HFF-Myc (cell line): ENCODE measurements at places on chromosomes 4 and X.

DNA sequence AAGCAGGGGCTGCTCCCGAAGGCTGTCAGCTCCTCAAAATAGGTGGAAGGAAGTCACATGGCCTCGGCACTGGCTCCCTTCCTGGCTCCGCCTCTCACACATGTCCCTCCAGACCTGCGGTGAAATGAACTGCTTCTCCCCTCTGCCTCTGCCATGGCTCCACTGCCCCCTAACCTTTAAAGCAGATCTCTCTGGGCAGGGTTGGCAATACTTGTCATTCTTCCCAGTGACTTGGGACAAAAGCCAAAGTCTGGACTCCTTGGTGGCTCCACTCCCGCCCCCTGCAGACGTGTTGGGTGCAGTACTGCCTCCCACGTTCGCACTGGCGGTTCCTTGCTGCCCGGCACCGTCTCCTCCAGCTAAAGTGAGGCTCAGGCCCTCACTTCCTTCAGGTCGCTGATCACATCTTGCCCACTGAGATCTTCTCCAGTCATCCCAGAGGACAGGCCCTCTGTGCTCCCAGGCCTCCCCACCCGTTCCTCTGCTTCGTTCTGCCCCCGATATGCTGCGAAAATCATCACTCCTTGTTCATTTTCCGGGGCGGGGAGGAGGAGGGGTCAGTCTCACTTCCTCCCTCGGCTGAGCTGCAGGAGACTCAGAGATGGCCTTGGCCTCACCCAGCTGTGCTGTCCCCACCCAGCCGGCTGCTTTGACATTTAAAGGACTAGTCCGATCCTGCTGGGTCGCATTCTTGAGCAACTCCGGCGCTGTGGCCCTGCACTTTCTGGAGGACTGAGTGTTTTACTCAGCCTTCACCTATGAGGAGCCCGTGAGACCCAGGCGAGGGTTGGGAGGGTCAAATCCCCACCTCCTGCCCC is 97.4 kb downstream of the PHKA2 start:
- no peak for DNase-seq

GRCh38 chr4:146333187-146333894 is 119.0 kb downstream of the REELD1 start:
- peak; percentile 41 for DNase-seq

GRCh38 chrX:2434270-2435163 is 66.3 kb downstream of the DHRSX start:
- DNase-seq, result no peak

DNA sequence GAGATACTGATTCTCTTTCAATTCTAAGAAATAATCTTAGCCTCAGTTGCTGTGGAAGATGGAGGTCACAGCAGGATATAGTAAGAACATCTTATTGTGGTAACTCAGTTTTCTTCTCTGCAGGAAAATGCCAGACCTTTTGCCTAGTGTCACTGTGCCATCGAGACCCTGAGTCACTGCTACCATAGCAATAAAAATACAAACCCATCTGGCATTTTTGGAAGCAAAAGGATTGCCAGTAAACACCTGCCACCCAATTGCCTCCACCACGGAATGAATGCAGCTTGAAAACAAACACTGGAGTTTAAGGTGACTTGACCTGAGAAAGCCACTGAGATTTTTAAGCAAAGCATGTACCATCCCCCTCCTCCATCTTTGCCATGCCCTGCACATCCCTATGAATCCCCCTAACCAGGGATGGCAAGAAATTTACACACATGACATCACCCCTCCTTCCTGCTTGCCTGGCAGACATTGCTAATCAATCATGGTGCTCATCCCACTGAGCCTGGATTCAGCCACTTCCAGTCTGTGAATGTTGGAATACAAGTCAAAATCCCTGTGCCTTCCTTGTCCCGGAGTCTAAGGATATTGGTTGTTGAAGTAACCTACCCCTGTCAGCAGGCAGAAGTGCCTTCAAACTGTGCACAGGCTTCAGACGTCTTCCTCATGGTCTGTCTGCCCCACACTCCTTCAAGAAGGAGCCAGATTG is 59.6 kb upstream of the MAMLD1 start:
- no peak for DNase-seq

GRCh38 chr4:41366911-41367517 is 110.3 kb downstream of the UCHL1 start:
- no peak for DNase-seq

DNA sequence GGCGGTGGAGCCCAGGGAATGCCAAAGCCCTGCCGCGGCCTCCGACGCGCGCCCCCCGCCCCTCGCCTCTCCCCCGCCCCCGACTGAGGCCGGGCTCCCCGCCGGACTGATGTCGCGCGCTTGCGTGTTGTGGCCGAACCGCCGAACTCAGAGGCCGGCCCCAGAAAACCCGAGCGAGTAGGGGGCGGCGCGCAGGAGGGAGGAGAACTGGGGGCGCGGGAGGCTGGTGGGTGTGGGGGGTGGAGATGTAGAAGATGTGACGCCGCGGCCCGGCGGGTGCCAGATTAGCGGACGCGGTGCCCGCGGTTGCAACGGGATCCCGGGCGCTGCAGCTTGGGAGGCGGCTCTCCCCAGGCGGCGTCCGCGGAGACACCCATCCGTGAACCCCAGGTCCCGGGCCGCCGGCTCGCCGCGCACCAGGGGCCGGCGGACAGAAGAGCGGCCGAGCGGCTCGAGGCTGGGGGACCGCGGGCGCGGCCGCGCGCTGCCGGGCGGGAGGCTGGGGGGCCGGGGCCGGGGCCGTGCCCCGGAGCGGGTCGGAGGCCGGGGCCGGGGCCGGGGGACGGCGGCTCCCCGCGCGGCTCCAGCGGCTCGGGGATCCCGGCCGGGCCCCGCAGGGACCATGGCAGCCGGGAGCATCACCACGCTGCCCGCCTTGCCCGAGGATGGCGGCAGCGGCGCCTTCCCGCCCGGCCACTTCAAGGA is at the start of gene FGF2:
Gene FGF2 (plus strand): TSS at position 279 of the 705 bp plus-strand sequence. CDS start 344 bp downstream, at position 623.
- DNase-seq, result no peak

DNA sequence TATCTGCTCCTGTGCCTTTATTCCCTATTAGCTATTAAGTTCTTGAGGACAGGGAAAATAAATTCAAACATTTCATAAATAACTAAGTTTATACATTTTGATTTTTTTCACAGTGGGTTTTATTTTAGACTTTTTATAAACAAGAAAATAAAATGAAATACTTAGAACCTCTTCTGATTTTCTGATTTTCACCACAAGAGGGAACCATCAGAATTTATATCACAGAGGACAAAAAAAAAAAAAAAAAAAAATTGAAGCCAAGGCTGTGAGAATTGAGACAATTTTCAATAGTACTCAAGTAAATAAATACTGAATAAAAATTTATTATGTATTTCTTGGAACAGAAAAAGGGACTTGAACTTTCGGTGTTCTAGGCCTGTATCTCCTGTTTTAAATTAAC is 288.1 kb downstream of the SH3BGRL start:
- DNase-seq, result no peak

- DNase-seq, result no peak
These were observed 105.7 kb upstream of the AGA start for GRCh38 chr4:177547985-177548384.

DNA sequence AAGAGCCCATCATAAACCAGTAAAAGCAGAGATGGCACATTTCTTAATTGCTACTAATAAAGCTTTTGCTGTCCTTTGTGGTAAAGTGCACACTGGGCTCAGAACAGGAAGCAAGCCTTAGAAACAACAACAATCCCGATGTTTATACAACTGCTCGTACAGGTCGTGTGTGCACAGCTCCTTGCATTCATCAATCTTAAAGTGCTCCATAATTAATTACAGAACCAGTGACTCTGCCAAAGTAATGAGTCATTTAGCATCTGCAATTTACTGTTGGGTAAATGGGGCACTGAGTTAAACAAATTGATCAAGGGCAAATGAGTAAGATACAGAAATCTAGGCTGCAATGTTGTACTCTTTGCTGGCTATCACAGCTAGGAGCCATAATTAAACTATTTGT is 61.3 kb upstream of the TXK start:
- peak; percentile 58 for DNase-seq

DNA sequence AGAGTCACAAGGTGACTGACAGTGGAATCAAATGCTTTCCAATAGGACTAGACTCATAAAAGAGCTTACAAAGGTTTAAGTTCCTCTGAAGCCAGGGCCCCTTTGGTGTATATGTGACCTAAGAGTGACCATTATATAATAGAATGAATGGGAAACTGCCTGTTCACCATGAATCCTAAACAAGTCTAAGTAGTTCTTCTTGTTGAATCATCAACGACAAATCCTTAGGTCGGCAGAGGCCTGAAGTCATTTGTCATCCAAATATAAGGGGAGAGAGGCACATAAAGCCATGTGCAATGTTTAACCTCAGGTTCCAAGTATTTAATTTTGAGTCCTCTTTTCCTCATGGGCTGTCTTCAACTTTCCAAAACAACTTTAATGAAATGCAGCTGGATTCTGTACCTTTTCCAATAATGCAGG is 122.4 kb downstream of the RASL11B start:
- DNase-seq, result no peak

DNA sequence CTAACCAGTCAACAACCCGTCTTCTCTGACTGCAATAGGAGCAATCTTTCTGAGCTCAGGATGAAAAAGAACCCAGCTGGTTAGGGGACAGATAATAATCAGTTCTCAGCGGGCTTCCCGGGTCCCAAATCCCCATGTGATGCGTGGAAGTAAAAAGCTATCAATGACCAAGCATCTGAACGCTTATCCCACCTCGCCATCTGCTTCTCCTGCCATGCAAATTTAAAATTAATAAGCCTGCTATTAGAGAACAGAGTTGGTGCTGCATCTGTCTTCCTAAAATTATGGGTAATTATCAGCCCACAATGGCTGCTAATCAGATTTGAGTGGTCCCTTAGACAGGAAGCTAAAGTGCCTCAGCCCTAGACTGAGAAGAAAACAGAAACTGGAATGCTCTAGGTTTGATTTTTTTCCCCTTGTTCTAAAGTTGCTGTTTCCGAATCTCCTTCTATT is 37.5 kb downstream of the AFAP1 start:
- DNase-seq, result no peak

- no peak for DNase-seq
These were observed 19.9 kb upstream of the PCDH10 start for GRCh38 chr4:133129237-133129636.

GRCh38 chrX:124263743-124264142 is 68.7 kb upstream of the TEX13D start:
- DNase-seq, result no peak

DNA sequence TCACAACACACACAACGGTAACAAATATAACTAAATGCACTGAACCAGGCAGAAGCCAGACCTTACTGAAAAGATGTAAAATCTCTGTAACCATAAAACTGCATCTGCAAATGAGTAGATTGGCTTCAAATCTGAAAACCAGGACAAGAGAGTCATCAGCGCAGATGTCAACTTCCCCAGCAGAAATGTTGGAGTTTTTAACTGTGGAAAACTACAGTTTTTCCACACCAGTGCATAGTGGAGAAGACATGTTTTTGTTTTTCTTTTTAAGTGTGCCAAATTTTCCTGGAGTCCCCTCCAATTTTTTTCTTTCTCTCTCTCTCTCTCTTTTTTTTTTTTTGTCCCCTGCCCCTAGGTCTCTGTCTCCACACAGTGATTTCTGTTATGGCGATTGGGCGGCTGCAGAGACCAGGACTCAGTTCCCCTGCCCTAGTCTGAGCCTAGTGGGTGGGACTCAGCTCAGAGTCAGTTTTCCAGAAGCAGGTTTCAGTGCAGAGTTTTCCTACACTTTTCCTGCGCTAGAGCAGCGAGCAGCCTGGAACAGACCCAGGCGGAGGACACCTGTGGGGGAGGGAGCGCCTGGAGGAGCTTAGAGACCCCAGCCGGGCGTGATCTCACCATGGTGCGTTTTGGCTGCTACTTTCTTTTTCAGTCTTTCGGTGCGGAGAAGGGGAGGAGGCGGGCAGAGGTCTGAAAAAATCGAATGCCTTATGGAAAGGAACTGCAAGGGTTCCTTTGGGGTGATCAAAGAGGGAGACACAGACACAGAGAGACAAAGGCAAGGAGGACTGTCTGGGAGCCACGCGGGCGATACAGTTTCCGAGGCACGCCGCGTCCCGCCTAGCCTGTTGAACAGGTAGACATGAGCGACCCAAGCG is at the start of gene GUCY1A1:
Gene GUCY1A1 (plus strand): TSS at position 505 of the 878 bp plus-strand sequence. CDS start 30,020 bp downstream, outside the sequence.
- DNase-seq, result no peak

GRCh38 chr4:163815776-163816175 is 321.3 kb downstream of the TMA16 start:
- DNase-seq, result no peak

GRCh38 chrX:49039598-49040375 is 3.4 kb downstream of the TFE3 start:
- DNase-seq, result peak; percentile 63

DNA sequence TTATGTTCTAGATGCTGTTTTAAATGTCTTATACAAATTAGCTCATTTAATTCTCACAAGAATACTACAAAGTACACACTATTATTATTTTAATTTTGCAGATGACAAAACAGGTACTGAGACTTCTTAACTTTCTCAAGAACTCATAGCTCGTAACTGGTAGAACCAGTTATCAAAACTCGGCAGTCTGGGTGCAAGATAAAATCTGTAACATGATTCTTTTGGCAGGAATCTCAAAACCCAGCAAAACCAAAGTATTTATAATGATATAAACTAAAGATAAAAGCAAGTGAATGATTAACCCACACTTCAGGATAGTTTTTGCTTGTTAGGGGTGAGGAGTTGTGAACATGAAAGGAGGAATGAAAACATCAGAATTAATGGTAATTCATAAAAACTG is 27.6 kb downstream of the CLNK start:
- DNase-seq, result no peak

- DNase-seq, result no peak
These were observed 93.2 kb upstream of the IL15 start for GRCh38 chr4:141543176-141543575.

DNA sequence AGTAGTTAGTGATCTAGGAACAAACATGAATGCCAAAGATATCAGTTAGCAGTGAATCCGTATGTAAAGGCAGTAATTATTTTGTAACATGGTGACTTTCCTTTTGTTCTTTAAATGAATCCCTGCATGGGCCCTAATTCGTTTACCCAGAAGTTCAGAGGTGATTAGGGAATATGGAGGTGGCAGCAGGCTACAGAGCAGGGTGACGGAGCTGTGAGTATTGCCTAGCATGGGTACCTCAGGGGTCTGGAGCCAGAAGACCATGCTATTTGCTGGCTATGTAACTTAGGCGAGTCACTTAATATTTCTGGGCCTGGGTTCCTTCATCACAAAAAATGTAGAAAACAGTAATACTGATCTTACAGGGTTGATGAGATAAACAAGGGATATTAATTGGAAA is 184.9 kb downstream of the ENOX2 start:
- no peak for DNase-seq

DNA sequence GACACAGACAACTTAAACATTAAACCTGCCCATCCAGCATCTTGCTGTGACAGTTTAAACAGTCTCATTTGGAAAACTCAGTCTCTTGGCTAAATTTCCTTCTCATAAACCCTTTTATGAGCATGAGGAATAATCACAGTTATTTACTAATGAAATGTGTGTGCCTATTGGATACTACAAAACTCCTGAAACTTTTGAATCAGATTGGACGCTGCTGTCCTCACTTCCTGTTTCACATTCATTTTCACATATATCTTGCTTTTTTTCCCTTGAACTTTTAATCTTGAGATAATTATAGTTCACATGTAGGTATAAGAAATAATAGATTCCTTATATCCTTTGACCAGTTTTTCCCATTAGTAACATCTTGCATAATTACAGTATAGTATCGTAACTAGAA is 111.7 kb downstream of the CDKL5 start:
- no peak for DNase-seq
